Bronchial epithelial cell (primary cell): ENCODE measurements at places on chromosomes 6 and 20.

GRCh38 chr20:37202267-37202943 lies 23.1 kb upstream of the MROH8 start:
- peak; percentile 87 for DNase-seq

DNA sequence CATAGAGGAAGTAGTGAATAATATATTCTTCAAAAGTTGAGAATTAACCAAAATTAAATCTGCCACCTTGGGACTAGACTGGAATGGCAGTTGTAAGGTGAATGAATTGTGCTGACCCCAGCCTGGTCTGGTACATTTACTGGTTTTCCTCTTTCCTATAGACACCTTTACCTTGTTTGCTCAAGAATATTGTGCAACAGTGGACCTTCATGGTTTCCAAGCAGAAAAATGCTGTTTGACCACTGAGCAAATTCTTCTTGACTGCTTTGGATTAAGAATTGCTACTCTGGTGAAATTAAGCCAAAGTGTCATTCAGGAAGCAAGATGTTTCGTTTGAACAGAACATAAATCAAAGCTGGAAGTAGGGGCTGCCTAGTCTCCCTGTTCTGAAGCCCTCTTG lies 156.6 kb upstream of the TAB2 start:
- no peak for DNase-seq

GRCh38 chr6:137783710-137784109 lies 83.3 kb upstream of the TNFAIP3 start:
- DNase-seq, result no peak

DNA sequence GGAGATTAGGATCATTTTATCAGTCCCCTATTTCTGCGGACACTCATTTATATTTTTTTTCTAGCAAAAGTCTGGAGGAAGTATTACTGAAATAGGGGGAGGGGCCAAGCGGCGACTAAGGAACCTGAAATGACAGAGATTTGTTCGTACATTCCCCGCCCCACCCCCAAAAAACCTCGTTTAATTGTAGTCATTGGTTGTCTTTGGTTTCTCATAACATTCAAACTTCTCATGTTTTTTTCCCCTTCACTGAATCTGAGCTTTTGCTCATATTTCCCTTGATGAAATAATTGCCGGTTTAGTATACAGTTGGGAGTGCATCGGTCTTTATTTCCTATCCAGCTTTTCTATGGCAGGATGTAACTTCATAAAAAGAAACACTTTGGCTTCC lies 768 bp upstream of the FYN start:
- DNase-seq, result no peak

DNA sequence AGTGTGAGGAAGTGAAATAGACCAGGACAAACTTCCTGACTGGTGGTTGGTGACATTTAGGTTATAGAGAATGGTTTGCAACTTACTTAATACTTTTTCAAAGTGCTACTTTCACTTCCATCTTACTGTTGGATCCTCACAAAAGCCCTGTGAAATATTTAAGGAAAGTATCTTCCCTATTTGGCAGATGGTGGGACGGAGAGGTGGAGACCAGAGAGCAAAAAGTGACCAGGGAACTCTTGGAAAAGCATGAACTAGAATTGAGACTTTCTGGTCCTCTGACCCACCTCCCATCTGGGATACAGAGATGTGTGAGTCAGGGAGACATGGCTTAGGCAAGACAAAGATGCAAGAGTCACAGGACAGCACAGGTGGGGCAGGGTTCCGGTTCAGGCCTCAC lies 3.0 kb downstream of the TRIM10 start:
- DNase-seq, result no peak

DNA sequence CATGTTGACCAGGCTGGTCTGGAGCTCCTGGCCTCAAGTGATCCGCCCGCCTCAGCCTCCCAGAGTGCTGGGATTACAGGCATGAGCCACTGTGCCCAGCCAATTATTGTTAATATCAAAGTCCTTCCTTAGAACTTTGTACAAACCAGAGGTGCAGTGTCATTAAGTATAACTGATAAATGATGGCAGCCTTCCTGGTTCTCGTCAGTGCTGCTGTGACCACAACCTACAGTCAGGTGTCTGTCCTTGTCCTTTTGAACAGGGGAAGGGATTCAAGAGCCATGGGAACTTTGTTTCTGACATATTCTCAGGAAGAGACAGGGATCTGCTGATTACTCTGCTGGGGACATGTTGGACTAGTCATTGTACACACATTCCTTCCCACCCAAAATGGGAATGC lies 103.2 kb upstream of the TIAM2 start:
- DNase-seq, result no peak

GRCh38 chr6:135936606-135937005 lies 85.1 kb downstream of the PDE7B start:
- DNase-seq, result peak; percentile 97

DNA sequence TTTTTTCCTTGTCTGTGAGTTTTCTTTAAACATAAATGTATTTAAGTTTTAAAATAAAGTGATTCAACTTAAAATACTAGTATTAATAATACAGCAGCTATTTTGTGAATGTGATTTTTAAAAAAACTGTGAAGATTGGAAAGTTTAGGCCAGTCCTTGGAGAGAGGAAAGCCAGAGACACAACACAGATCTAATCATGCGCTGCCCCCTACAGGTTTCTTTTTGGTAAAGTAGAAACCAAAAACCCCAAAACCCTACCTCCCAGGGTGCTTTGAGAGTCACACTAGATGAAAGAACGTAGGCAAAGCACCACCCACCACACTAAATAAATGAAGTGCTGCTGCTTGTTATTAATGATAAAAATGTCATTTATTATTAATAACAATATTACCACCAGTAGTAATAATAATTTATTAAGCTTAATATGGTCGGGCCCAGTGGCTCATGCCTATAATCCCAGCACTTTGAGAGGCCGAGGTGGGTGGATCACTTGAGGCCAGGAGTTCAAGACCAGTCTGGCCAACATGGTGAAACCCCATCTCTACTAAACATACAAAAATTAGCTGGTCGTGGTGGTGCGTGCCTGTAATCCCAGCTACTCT lies 33.7 kb downstream of the SLC9A8 start:
- peak; percentile 43 for DNase-seq

DNA sequence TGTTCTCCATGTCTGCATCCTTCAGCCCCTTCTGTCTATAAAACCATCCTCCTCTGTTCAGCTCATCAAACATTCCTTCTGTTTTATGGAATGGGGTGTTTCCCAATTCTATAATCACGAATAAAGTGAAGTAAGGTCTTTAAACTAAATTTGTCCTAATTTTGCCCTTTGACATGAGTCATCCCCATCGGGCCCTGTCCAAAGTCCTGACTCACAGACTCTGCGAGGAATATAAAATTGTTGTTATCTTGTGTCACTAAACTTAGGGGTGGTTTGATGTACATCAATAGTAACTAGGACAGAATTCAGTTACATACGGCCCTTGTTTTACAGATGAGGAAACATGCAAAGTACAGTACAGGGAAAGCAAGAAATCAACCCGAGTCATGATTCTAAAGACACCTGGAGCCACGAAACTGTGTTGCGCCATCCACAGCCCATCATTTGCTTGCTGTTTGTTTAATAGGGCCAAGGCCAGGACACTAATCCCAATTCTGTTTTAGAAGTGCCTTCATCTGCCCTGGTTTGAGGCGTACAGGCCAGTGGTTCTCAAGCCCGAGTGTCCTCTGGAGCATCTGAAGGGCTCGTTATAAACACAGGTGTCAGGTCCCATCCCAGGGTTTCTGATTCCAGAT lies 2.8 kb downstream of the ACSS1 start:
- no peak for DNase-seq

DNA sequence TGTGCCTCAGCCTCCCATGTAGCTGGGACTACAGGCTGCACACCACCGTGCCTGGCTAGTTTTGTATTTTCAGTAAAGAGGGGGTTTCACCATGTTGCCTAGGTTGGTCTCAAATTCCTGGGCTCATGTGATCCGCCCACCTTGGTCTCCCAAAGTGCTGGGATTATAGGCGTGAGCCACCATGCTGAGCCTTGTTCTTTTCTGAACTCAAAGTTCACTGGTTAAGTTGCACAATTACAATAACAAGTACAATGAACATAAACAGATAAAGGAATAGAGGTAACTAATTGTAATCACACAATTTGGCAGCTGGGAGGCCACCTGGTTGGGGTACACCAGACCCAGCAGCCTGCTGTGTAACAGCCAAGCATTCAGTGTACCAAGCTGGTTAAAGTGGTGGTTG lies 6.7 kb downstream of the NUDT3 start:
- no peak for DNase-seq

DNA sequence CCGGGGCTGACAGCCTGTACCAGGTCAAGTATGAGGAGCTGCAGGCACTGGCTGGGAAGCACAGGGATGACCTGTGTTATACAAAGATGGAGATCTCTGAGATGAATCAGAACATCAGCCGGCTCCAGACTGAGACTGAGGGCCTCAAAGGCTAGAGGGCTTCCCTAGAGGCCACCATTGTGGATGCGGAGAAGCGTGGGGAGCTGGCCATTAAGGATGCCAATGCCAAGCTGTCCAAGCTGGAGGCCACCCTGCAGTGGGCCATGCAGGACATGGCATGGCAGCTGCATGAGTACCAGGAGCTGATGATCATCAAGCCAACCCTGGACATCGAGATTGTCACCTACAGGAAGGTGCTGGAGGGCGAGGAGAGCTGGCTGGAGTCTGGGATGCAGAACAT lies 46.8 kb downstream of the KIAA0319 start:
- DNase-seq, result no peak

DNA sequence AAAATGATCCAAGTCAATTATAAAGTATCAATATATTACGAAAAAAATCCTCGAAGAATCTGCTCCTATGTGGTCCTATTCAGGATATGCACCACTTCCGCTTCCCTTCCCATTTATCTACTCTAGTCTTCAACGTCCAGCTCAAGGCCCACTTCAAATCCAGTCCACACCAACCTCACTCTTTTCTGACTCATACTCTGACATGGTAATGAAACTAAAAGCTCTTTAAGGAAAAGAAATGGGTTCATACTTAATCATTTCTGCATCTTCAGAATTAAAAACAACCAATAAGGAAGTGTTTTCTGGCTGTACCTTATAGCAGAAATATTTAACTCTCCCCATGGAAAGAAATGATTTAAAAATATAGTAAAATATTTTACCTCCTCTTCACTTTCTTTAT lies 15.1 kb downstream of the DEK start:
- no peak for DNase-seq

DNA sequence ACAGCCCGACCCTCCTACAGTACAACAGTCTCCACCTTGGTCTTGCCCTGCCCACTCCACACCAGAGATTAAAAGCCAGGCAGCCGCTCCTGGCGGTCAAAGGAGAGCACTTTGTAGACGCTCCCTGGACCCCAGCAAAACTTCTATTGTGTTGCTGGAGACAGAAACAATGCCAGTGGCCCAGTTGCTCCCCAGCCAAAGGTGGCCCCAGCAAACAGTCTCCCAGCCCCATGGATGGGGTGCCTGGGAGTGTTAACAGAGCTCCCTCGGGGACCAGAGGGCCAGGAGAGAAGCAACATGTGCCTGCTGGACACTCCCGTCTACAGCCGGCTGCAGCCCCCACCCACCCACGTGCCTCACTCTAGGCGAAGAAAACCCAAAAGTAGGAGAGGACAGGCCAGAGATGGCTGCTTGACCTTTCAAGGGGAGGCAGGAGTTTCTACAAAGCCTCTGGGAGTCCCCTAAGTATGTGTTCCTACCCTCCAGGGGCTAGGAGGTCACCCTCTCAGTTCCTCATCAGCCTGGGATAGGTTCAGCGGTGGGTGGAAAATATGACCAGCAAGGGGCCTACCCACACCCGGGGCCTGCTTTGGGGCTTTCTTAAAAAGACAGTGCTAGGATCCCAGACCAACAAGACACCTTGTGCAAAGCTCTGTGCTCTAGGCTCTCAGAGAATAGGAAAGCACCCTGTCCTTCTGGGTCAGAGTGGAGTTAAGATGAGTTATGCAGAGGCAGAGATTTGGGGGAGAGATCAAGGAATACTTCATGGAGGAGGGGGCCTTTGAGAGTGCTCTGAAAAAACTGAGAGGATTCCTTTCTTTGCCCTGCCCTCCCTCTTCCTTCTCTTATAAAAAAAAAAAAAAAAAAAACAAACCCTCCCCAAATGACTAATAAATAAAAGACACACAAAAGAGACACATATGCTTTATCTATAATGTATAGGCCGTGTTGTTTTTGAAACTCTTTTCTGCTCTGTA lies 19.0 kb upstream of the PREX1 start:
- no peak for DNase-seq

DNA sequence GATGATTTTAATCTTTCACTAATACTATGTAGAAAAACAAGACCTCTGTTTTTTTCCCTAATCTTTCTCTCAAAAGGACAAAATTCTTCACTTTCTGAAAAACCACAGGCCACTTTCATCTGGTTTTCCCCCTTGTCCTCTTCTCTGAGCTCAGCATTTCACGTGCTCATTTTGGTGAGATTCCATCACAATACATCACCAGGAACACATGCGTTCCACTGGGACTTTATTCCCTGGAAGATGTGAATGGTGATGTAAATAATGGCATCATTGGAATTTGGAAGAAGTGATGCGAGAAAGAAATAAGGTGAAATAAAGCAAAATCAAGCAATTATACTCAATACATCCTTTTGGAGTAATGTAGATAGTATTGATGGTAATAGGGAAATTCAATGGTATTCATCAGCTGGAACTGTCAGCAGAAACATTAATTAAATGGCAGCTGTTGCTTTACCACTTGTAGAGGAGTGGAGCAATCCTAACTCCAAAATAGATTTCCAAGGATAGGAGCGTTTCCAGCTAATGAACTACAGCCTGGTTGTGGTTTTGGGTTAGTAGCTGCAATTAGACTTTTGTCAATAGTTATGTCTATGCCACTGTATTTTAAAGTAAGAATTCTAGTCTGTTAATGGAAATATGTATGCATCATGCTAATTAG lies 11.5 kb downstream of the FILIP1 start:
- DNase-seq, result no peak

DNA sequence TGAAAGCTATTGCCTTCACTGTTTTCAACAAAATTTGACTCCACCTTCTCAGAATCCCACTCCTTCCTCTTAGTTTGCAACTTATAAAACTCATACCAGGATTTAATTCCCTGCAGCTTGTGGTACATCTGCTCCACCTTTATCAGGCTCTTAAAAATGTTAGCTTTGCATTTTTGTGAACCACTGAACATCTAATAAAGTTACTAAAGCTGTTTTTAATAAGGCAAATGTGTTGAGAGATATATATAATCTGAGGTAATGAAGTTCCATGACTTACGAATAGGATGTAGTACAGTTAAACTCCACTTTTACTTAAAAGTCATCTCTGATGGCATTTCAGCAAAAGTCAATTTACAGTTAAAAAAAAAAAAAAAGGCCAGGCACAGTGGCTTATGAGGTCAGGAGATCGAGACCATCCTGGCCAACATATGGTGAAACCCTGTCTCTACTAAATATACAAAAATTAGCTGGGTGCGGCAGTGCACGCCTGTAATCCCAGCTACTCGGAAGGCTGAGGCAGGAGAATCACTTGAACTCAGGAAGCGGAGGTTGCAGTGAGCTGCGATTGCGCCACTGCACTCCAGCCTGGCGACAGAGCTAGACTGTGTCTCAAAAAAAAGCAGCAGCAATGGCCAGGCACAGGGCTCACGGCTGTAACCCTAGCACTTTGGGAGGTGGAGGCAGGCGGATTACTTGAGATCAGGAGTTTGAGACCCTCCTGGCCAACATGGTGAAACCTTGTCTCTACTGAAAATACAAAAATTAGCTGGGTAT lies 106.2 kb downstream of the KIF13A start:
- DNase-seq, result no peak
